ENCODE measurements at places on chromosomes 6 and 20.

GRCh38 chr6:47231151-47231550 lies 78.6 kb downstream of the TNFRSF21 start:
- no peak for DNase-seq

DNA sequence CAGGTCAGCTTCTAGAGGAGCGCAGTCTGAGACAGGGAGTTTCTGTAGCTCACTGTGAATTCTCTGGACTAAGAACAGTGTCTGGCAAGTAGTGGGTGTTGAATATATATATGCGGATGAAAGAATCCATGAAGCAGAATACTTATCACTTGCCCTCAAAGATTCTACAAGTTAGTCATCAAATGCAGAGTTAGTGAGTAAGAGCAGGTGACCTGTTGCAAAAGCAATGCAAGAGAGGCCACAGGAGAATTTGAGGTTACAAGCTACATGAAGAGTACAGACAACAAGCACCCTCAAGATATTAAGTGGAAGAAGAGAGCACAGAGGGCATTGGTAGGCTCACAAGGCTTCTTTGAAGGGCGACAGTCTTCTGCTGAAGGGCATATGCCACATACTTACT lies 103.4 kb upstream of the BTBD3 start:
- no peak for DNase-seq

- DNase-seq, result no peak
These were observed 56.9 kb upstream of the FOXP4 start for GRCh38 chr6:41489120-41489851.

GRCh38 chr20:44159711-44160110 lies 27.3 kb downstream of the JPH2 start:
- no peak for DNase-seq

DNA sequence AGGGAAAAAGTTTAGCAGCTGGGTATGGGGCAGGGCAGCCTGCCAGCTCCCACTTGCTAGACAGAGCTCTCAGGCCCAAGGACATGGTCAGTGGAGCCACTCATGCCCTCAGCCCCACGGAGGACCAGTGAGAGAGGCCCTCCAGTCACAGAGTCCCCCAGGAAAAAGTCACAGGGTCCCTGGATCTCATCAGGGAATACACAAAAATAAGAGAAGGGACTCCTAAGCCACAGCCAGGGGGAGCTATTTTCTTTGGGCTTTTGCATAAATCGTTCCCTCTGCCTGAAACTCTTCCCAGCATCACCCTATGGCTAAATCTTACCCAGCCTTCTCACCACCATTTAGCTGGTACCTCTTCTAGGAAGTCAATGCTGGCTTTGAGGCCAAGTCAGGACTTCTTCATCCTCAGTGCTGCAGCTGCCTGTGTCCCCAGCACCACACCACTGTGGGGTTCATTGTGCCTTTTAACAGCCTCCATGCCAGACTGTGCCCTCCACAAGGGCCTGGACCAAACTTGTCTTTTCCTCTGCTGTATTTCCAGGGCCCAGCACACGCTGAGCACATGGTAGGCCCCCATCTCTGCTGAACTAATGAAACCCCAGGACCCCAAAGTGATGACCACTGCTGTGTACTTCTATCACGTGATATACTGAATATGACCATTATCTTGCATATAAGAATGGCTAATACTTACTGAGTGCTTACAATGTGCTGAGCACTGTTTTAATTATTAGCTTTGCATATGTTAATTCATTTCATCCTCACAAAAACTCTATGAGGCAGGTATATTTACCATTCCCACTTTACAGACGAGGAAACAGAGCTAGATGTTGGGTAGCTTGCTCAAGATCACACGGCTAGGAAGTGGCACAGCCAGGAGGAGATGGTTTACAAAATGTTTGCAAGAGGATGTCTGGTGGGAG lies 2.0 kb downstream of the ZNF335 start:
- no peak for DNase-seq

GRCh38 chr6:33053230-33053629 lies 20.2 kb downstream of the HLA-DPA1 start:
- no peak for DNase-seq

DNA sequence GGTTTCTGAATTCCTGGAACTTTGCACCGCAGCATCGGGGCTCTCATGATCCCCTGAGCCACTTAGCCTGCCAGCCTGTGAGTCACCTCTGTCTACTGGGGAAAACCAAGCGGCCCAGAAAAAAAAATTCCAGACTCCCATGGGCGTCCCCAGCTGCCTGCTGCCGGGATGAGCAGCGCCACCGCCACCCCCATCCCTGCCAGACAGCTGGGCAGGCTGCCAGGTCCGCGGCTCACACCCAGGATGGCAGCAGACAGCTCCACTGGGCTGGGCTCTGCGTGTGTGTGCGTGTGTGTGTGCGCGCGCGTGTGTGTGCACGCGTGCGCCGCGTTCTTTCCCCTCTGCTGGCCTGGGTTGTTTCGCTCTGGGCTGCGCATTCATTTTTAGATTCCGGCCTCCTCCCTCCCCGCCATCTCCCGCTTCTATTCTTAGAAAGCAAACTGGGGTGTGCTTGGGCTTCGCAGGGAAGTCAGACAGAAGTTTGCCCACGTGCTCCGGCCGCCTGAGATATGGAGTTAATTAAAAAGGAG lies 38.9 kb upstream of the PMEPA1 start:
- peak; percentile 21 for DNase-seq

- no peak for DNase-seq
These were observed 1.0 kb downstream of the LZTS3 start for GRCh38 chr20:3172126-3172932.

DNA sequence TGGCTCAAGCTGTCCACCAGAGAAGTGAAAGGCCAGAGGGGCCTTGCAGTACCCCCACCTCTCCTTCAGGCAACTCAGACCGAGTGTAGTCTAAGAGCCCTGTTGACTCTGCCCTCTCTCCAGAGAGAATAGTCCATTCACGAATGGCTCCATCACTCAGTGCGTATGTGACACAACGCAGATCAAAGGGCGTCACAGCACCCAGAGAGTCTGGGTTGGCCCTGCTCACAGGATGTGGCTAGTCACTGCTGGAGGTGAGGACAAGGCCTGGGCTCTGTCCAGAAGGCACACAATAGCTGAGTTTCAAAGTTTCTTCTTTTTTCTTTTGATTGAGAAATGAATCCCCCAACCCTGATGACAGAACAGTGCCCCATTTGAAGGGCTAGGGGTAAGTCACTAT lies 74.1 kb downstream of the TRMT11 start:
- no peak for DNase-seq

DNA sequence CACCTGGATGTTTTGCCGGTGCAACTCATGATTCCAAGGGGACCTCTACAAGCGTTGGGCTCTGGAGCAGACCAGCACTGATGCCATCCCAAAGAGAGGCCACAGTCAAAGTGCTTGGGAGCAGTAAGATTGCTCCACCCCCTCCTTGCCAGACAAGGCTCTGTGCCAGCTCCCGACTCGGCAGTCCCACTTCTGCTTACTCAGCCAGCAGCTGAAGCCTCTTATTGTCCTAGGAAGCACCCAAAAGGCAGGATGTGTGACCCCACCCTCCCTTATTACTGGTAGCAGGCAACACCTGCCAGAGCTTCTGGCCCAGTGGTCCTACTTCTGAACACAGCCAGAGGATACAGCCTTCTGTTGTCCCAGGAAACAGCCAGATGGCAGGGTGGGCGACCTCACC lies 614.2 kb downstream of the TENT5A start:
- no peak for DNase-seq

Data from activated effector memory CD4-positive, alpha-beta T cell treated with Interleukin-2 at 50 U/mL for 16 hours (primary cell).